ENCODE measurements at places on chromosomes 4 and X.

DNA sequence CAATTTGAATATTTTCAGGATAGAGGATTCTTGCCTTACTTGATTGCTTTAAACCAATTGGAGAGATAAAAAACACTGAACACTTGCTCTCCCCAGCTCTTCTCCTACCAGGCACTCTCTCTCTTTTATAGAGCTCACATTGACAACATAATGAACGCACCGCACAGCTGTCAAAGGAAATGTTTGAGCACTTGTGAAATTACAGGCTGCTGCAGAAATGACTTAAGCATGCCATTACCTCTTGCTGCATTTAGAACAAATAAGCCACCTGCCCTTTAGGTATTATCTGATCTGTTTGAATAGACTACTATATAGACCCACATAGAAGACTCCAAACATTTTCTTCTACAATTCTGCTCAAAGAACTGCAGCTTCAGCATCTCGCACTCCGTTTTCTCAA lies 227.7 kb downstream of the C4orf33 start:
- DNase-seq = no peak

GRCh38 chr4:66373268-66373667 lies 703.0 kb upstream of the EPHA5 start:
- no peak for DNase-seq

- DNase-seq = no peak
Observed at GRCh38 chr4:10169839-10170387, 53.3 kb upstream of the WDR1 start.

DNA sequence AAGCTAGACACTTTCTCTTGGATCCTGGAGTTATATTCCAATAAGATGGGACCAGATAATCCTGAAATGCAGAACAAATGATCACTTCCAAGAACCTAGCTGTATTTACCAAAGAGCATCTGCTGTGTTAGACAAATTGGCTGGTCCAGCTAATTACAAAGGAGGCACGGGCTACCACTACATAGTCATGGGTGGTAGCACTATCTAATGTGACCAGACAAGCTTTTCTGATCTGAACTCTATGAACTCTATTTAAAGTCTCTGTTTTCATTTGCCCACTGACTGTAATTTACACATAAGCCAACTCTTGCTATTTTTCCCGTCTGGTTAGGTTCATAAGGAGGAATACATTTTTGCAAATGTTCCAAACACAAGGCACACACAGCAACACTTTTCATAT lies 34.6 kb downstream of the LNX1 start:
- DNase-seq = no peak

GRCh38 chr4:123398853-123399626 lies 2.4 kb downstream of the SPRY1 start:
- peak; percentile 57 for DNase-seq

DNA sequence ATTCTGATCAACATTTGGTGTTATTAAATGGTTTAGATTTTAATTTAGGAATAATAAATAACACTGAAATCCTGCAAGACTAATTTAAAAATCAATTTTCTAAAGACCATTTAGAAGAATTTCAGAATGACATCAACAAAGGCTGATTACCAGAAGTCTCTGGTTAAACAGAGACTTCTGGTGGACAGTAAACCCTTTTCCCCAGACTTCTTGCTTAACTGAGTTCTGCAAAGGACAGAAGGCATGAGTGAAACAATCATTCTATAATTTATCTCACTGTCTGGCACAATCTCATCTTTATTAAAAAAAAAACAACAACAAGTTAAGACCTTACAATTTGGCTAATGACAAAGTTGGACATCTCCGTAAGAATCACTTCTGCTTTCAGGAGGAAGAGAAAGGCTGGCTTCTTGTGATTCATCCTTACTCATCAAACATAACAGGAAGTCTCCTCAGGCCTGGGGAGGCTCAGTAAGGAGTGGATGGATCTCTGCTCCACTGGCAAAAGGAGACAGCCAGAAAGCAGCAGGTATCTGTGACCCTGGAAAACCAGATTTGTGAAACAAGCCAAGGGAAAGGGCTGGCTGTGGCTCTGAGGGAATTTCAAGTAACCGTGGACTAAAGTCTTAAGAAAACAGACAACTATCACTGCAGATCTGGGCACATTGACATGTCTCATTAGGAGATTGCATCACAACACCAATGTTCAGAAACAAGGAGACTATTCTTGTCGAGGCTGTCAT lies 908 bp upstream of the TLR6 start:
- DNase-seq = peak; percentile 49

- no peak for DNase-seq
Observed at GRCh38 chr4:98518559-98519267, 139.7 kb downstream of the TSPAN5 start.

- no peak for DNase-seq
Observed at GRCh38 chr4:82562564-82562854, 721 bp upstream of the TMEM150C start.

DNA sequence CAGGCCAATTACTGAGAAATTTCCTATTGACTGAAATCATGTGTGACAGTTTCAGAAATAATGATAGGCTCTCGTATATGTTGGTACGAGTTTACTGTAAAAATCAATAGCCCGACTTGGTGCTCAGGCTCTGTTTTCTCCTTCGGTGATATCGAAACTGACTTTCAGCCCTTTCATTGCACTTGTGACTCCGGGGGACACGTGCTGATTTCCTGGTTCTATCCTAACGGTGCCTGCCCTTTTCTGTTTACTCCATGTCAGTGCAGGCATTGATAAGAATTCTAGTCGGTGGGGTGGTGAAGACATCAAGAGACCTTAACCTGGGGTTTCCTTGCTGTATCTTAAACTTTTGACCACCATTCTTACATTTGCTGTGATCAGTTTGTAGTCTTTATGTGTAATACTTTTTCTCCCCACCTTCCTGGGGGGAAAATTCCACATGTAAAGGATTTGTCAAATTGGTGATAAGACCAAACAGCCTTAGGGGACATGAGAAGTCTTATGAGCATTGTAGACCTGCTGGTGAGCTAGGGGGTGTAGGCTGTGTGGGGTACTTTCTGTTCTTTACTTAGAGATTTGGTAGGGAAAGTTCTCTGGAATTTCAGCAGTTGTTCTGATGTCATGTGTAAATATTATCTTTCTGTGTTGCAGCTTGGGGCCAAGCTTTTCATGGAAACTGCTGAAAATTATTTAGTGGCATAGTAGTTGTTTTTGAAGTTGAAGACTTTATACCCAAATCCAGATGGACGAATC lies 52.7 kb downstream of the TMEM131L start:
- peak; percentile 37 for DNase-seq

DNA sequence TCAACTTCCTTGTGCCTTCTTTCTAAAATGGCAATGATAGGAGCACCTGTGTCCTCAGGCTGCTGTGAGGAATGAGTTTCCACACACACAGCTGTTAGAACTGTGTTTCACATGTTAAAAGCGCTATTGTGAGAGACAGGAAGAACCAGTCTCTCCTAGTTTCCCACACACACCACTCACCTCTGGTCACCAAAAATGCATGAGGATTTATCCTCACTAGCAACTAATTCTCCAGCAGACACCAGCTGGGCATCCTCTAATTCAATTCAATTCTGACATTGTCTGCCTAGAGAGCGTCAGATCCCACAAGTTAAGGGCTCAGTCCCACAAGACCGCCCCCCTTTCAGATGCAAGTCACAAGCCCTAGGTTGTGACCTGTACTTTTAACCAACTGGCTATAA lies 29.0 kb upstream of the SLC2A9 start:
- no peak for DNase-seq

DNA sequence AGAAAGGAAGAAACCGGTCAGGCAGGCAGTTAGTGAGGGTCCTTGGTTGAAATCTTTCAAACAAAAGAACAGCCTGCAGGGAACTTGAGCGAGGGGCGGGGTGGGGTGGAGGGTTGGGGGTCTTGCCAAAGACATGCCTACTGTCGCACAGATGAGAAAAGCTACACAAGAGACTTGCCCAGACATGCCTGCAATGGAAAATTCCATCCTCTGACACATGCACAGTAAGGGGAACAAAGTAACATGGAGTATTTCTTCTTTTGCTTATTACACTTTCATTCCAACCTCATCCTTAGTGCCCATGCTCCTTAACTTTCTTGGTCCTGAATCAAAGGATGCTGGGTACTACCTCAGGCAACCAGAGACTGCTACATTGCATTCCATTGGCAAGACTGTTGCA lies 1491.2 kb downstream of the STIM2 start:
- no peak for DNase-seq

- DNase-seq = no peak
Observed at GRCh38 chr4:127484117-127484516, 148.6 kb upstream of the INTU start.

DNA sequence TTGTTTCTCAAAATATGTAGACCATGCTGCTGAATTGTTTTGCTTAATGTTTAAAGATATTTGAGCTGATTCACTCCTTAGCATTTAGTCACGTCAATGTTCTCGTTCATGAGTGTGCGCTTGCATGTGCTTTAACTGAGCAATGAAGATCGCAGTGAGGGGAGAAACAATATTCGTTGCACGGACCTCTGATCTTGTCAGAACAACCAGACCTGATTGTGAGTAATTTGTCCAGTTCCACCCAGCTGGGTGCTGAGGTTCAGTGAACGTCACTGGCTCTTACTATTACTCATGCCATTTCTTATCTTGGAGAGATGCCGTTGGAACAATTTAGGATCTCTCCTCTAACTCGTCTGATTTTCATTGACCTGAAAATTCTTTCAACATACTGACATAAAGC lies 15.0 kb upstream of the PRKX start:
- no peak for DNase-seq

DNA sequence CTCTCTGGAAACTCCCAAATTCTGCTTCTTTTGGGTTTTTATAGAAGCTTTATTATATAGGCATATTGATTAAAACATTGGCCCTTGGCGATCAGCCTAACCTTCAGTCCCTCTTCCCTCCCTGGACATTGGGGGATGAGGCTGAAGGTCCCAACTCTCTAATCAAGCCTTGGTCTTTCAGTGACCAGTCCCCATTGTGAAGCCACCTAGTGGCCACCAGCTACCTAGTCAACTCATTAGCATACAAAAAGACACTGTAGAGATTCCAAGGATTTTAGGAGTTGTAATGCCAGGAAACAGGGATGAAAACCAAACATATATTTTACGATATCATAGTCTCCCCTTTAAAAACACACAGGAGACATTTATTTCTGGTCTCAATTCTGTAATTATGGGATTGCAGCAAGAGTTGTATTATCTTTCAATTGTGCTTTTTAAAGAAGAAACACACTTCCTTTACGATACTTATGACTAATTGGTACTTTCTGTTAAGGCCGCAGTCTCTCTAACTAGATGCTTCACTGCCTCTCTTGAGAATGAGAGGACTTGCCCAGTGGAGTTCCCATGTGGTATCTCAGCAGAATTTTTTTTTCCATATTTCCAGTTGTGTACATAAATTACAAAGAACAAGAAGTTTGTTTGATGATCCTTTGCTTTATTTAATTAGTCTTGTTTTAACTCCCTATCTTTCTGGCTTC lies 58.2 kb downstream of the WDR17 start:
- no peak for DNase-seq

GRCh38 chr4:183507925-183508696 lies 3.3 kb downstream of the ING2 start:
- DNase-seq = no peak

DNA sequence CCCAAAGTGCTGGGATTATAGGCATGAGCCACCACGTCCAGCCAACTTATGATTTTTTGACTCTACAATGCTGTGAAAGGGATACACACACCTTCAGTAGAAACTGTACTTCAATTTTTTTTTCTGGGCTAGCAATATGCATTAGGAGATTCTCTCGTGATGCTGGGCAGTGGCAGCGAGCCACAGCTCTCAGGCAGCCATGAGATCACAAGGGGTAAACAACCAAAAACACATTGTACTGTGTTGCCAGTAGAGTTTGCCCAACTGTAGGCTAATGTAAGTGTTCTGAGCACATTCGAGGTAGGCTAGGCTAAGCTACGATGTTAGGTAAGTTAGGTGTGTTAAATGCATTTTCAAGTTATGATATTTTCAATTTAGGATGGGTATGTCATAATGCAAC lies 25.7 kb downstream of the RAB33A start:
- DNase-seq = no peak

GRCh38 chrX:12115377-12115776 lies 22.9 kb upstream of the FRMPD4 start:
- no peak for DNase-seq

DNA sequence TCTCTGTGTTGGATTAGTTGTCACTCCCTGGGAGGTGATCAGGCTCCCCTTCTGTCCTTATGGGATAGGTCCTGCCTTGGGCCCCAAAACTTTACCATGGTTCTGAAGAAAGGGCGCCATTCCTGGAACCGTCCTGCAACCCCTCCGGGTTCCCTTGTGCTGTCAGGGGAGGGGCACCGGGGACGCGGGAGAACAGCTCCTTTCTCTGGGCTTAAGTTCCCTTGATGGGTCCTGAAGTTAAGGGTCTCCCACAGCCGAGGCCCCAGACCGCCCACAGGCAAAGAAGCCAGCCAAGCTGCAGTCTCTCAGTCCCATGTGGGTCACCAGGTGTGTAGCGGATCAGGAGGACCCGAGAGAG lies 44.8 kb downstream of the UGT2A3 start:
- no peak for DNase-seq

DNA sequence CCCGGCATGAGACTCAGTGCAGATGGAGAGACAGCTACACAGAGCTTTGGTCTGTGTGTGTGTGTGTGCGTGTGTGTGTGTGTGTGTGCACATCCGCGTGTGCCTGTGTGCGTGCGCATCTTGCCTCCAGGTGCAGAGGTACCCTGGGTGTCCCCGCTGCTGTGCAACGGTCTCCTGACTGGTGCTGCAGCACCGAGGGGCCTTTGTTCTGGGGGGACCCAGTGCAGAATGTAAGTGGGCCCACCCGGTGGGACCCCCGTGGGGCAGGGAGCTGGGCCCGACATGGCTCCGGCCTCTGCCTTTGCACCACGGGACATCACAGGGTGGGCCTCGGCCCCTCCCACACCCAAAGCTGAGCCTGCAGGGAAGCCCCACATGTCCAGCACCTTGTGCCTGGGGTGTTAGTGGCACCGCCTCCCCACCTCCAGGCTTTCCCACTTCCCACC lies 14.3 kb downstream of the FGFR3 start:
- no peak for DNase-seq

DNA sequence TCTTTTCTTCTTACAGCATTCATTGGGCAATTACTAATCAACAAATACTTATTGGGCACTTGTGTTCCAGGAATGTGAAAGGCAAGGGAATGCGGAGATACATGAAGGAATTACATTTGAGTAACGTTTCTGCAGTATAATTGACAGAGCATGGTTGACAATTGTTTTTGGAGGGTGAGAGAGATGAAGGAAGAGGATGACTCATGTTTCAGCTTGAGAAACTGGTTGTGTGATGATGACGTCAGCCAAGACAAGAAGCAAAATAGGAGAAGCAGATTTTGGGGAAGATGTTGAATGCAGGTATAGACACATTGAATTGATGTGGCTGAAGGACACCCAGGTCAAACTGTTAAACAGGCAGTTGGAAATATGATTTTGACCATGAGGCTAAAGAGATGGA lies 8.0 kb upstream of the CPEB2 start:
- no peak for DNase-seq

DNA sequence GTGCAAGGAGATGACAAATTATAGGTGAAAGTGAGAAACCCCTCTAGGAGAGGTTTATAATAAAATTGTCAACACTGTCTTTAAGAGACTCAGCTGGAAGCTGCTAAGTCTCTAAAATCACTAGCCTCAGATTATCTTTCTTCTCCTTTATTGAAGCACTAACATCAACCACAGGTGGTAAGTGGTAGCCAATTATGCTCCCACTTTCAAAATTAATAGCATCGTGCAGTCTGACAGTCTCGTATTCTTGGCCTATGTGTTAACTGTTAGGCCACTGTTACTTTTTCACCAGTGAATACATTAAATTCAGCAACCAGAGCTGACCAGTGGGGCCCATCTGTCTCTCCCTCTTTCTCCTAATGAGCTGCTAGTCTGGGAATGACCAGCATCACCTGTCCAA lies 674.1 kb downstream of the RAPGEF2 start:
- no peak for DNase-seq

GRCh38 chr4:173910891-173911290 lies 372.6 kb downstream of the FBXO8 start:
- DNase-seq = no peak
